ENCODE measurements at places on chromosomes 12 and 14. TPM values are rescaled to one million over a fixed set of nuclear protein-coding genes. Genes with fewer than 3 reads are reported as not detected.

GRCh38 chr12:30969006-30969405 is 42.5 kb downstream of the TSPAN11 start:
- no peak overlapping the region for H3K27ac ChIP-seq
- no peaks in the 10 kb centered on the region for H3K4me1 ChIP-seq
- H3K27me3 ChIP-seq: peaks cover under 1% of the 10 kb centered on the region
- no peaks in the 10 kb centered on the region for H3K36me3 ChIP-seq

DNA sequence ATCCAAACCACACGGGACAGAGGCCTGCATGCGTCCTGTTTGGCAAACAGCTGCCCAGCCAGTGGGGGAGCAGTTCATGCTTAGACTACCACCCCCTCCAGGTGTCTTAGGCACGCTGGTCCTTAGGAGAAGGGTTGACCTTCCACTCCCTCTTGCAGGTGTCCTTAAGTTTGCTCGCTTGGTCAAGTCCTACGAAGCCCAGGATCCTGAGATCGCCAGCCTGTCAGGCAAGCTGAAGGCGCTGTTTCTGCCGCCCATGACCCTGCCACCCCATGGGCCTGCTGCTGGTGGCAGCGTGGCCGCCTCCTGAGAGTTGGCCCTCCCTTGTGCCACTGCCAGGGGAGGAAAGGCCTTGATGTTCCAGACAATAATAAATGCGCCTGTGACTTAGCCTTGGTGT is 1.8 kb downstream of the C12orf57 start:
- H3K27ac ChIP-seq: no peak overlapping the region
- peaks cover 6% of the 10 kb centered on the region for H3K36me3 ChIP-seq
- no peak overlapping the region for H3K4me3 ChIP-seq
- H3K27me3 ChIP-seq: no peaks in the 10 kb centered on the region

DNA sequence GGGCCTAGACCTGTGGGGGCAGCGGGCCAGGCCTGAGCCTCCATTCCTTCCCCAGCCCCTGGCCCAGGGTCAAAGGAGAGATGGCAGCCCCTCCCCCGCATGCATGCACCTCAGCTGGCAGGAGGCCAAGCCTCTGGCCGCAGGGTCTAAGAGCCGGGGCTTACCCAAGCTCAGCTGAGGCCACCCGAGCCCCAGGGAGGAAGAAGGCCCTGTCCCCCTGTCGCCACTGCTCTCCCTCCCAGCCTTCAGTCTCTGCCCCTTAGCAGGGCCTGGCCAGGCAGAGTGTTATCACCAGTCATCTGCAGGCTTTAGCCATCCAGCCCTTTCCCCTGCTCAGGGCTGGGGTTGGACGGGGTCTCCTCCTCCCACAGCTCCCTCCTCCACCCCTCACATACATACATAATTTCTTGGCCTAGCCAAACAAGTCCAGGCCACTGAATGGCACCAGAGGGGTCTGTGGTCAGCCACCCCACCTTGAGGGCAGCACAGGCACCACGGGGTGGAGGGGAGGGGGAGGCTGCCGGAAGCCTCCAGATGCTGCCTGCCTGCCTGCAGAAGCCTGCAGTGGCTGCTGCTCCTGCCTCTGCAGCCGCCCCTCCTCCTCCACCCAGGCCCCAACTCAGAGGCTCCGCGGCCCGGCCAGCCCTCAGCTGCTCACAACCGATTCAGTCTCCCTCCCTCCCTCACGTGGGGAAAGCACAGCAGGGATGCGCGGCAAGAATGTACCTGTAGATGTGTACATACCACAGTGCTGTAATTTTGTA is 22.8 kb downstream of the RAB35 start:
- H3K27me3 ChIP-seq: no peaks in the 10 kb centered on the region
- no peak for DNase-seq
- H3K4me1 ChIP-seq: no peaks in the 10 kb centered on the region
- peaks cover 18% of the 10 kb centered on the region for H3K36me3 ChIP-seq
- H3K4me3 ChIP-seq: no peak overlapping the region

DNA sequence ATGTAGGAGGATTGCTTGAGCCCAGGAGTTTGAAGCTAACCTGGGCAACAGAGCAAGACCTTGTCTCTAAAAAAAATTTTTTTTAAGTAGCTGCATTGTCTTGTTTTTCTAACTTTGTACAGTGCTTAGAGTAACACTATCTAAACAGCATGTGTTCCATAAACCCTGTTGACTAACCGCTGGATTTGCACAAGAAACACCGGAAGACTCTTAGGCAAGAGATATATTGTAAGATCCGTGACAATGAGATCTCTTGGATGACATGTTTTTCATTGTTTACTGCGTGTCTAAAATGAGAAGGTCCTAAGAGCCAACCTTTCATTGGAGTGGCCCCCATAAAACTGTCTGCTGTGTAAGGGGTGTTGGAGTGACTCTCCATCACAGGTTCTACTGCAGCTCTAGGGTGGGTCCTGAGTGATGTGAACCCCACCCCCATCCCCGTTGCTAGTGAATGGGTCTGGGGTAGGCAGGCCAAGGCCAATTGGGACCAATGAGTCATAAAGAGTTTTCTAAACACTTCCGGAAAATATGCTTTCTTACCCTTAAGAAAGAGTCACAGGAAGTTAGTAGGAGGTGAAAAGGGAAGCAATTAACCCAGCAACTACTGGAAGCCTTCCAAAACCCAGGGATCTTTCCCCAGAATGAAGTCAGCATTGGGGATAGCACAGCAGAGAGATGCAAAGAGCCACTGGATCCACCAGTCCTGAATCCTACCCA is 24.3 kb upstream of the PCNX1 start:
- peak; percentile 60 for DNase-seq
- H3K4me3 ChIP-seq: no peak overlapping the region
- H3K36me3 ChIP-seq: no peaks in the 10 kb centered on the region
- H3K27me3 ChIP-seq: no peaks in the 10 kb centered on the region
- H3K4me1 ChIP-seq: peaks cover 26% of the 10 kb centered on the region

GRCh38 chr12:843609-844008 is 91.2 kb downstream of the WNK1 start:
- H3K27me3 ChIP-seq: no peaks in the 10 kb centered on the region
- H3K36me3 ChIP-seq: no peaks in the 10 kb centered on the region
- peak; percentile 4 for DNase-seq
- no peak overlapping the region for H3K4me3 ChIP-seq
- H3K4me1 ChIP-seq: peaks cover 5% of the 10 kb centered on the region

- H3K27me3 ChIP-seq: peaks cover 50% of the 10 kb centered on the region
- no peak for DNase-seq
- H3K27ac ChIP-seq: no peak overlapping the region
- no peaks in the 10 kb centered on the region for H3K4me1 ChIP-seq
- H3K36me3 ChIP-seq: no peaks in the 10 kb centered on the region
Measured at GRCh38 chr12:120642121-120642520, 1.7 kb downstream of the CABP1 start.

GRCh38 chr12:116317986-116318575 is 40.6 kb upstream of the MED13L start:
- H3K27ac ChIP-seq: no peak overlapping the region
- no peak for DNase-seq
- H3K4me1 ChIP-seq: peaks cover 33% of the 10 kb centered on the region

DNA sequence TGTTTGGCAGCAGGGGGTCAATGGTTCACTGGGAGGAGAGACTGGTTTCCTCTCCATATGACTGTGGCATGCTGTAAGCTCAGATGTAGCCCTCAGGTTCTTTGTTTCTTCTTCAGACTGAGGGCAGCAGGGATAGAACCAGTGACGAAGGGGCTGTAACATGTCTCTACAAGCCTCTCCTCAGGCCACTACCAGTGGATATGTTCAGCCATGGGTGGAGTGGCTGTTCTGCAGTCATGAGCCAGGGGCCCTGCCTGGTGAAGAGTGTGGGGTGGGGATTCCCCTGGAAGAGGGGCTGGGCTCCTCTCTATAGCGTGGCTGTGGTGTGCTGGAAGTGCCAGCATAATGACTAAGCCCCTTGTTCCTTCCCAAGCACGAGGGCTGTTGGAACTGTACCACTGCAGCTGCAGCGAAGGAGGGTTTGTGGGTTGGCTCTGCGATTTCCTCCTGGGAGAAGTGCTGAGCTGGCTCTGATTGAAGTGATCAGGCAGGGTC is 55.8 kb downstream of the CMAS start:
- no peaks in the 10 kb centered on the region for H3K36me3 ChIP-seq
- H3K27me3 ChIP-seq: no peaks in the 10 kb centered on the region
- peaks cover 8% of the 10 kb centered on the region for H3K4me1 ChIP-seq

DNA sequence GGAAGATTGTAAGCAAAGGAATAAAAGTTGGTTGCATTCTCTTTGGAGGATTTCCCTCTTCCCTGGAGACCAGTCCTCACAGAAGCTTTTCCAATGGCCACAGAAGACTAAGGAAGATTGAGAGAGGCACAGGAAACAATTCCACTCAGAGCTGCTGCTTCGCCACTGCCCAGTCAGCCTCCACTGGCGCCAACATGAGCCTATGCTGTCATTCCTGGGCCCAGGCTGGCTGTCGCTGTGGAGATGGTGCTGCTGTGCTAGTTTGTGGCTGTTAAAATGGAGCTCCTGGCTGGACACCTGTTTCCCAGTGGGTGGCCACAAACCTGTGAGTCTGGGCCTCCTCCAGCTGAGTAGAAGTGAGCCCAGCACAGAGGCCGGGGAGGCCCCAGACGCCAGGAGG is 6.6 kb downstream of the P2RX7 start:
- no peaks in the 10 kb centered on the region for H3K36me3 ChIP-seq
- H3K4me3 ChIP-seq: no peak overlapping the region
- DNase-seq: no peak
- no peak overlapping the region for H3K27ac ChIP-seq
- no peaks in the 10 kb centered on the region for H3K27me3 ChIP-seq

DNA sequence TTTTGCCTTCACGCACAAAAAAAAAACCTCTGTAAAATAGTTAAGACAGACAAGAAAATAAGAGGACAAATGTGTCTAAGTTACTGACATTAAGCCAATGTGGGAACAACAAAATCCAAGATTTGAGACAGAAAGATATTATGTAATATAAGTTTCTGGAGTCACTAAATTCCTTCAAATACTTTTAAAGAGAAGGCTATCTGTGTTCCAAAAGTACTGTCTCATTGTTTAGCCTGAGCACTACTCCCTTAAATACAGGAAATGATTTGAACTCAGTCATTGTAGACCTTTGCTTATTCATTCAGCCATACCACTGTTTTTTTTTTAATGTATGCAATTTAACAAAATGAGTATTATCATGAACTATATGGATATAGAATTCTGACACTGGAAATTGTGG is 82.7 kb upstream of the KITLG start:
- H3K27ac ChIP-seq: no peak overlapping the region
- no peak overlapping the region for H3K4me3 ChIP-seq
- DNase-seq: no peak
- H3K4me1 ChIP-seq: no peaks in the 10 kb centered on the region

DNA sequence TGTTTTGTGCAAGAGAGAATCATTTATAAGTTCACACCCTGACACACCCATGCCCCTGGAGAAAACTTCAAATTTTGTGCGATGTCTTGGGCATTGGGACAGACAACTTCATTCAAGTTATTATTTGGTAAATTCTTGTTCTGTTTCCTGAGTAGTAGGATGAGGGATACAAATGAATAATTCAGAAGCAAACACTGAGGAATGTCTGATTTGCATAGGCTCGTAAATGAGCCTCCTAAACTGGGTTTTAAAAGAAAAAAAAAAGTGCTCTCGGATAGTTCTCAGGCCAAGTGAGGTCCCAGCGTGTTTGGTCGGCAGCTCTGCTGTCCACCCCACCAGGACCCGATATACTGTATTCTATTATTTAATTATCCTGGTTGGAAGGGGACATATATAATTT is 134.7 kb upstream of the CPM start:
- no peak overlapping the region for H3K27ac ChIP-seq
- H3K27me3 ChIP-seq: no peaks in the 10 kb centered on the region
- no peaks in the 10 kb centered on the region for H3K36me3 ChIP-seq

DNA sequence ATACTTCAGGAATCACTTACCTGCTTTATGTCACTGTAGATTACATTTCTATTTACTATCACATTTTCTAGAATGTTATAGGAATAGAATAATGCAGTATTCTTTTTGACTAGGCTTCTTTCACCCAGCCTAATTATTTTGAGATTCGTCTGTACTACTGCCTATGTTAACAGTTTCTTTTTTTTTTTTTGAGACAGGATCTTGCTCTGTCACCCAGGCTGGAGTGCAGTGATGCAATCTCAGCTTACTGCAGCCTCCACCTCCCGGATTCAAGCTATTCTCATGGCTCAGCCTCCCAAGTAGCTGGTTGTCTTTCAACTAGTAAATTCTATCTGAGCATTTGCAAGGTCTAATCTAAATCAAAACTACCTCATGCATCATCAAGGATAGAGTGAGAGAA is 6.4 kb downstream of the OR6C6 start:
- H3K27ac ChIP-seq: no peak overlapping the region
- H3K4me1 ChIP-seq: no peaks in the 10 kb centered on the region
- no peaks in the 10 kb centered on the region for H3K36me3 ChIP-seq
- no peak overlapping the region for H3K4me3 ChIP-seq
- no peaks in the 10 kb centered on the region for H3K27me3 ChIP-seq

- H3K27ac ChIP-seq: no peak overlapping the region
- H3K36me3 ChIP-seq: peaks cover 66% of the 10 kb centered on the region
- H3K4me1 ChIP-seq: no peaks in the 10 kb centered on the region
- H3K4me3 ChIP-seq: no peak overlapping the region
Measured at GRCh38 chr12:71607494-71608330, 55.9 kb downstream of the ZFC3H1 start.

- peaks cover 12% of the 10 kb centered on the region for H3K4me1 ChIP-seq
- H3K36me3 ChIP-seq: no peaks in the 10 kb centered on the region
- no peak overlapping the region for H3K4me3 ChIP-seq
- H3K27ac ChIP-seq: no peak overlapping the region
- H3K27me3 ChIP-seq: no peaks in the 10 kb centered on the region
Measured at GRCh38 chr12:92539110-92539749, 163.6 kb upstream of the PLEKHG7 start.

- H3K27me3 ChIP-seq: peaks cover 3% of the 10 kb centered on the region
- peaks cover 18% of the 10 kb centered on the region for H3K4me1 ChIP-seq
- no peaks in the 10 kb centered on the region for H3K36me3 ChIP-seq
- no peak for DNase-seq
Measured at GRCh38 chr12:57464569-57464968, 5.0 kb downstream of the GLI1 start.

The TEX52 gene
- total RNA-seq: not detected

The GPRC5A gene
- 12.5 TPM for total RNA-seq

The TBC1D30 gene
- 1.2 TPM for total RNA-seq

The TAPBPL gene
- total RNA-seq: 0.87 TPM

The FAR2 gene
- 3.3 TPM for total RNA-seq

The RTN1 gene
- 1.2 TPM for total RNA-seq

The PTGER2 gene
- not detected for total RNA-seq

The KITLG gene
- 15.9 TPM for total RNA-seq

The HOXC12 gene
- not detected for total RNA-seq

Measured in astrocyte (in vitro differentiated cells and primary cell).